ENCODE measurements at places on chromosomes 7 and 10.
A peak's percentile ranks its signal among the peaks of the same experiment; 100 is the strongest.

GRCh38 chr10:96440361-96441292 lies 73.1 kb downstream of the TLL2 start:
- DNase-seq = no peak

DNA sequence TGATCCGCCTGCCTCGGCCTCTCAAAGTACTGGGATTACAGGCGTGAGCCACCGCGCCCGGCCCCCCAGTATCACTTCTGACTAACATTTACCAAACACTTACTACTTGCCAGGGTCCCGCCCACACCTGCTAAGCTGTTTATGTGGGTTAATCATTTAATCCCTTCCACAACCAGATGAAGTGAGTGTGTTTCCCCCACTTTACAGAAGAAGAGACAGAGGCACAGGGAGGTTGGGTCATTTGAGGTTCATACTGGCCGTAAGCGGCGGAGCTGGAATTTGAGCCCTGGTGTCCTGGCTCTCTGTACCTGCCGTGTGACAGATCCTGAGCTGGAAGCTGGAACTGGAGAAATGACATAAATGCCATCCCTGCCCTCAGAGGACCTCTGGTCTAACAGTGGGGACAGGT lies 15.1 kb upstream of the VPS37D start:
- no peak for DNase-seq

DNA sequence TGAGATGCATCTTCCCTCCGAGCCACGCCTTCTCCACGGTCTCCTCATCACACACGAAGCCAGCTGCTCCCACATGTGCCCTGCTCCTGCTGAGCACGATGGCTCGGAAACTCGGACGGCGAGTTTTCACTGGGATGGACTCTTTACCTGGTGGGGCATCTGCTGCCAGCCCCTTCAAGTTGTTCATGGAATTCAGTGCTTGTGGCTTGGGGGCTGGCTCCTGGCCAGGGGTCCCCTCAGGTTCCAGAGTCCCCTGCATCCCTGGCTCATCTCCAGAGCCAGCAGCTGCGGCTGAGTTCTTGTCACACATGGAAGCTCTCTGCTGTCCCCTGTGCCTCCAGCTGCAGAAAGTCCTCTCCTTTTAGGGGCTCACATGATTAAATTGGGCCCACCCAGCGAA lies 654.0 kb downstream of the SDK1 start:
- no peak for DNase-seq

DNA sequence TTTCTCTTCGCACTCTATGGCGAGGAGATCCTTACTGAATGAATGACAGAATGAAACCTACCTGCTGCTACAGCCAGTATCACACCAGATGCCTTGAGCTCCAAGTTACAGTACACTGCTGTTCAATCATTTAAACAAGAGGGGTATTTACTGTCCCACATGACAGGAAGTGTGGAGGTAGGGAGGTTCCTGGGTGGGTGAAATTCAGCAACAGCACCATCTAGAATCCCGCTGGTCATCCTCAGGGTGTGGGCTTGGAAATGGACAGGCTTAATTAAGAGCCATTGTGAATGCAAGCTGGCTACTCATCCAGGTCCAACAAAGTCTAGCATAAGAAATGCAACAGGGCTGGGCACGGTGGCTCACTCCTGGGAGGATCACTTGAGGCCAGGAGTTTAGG lies 14.7 kb downstream of the CYTH3 start:
- DNase-seq = no peak

GRCh38 chr10:131749767-131750142 lies 151.1 kb upstream of the PPP2R2D start:
- no peak for DNase-seq

DNA sequence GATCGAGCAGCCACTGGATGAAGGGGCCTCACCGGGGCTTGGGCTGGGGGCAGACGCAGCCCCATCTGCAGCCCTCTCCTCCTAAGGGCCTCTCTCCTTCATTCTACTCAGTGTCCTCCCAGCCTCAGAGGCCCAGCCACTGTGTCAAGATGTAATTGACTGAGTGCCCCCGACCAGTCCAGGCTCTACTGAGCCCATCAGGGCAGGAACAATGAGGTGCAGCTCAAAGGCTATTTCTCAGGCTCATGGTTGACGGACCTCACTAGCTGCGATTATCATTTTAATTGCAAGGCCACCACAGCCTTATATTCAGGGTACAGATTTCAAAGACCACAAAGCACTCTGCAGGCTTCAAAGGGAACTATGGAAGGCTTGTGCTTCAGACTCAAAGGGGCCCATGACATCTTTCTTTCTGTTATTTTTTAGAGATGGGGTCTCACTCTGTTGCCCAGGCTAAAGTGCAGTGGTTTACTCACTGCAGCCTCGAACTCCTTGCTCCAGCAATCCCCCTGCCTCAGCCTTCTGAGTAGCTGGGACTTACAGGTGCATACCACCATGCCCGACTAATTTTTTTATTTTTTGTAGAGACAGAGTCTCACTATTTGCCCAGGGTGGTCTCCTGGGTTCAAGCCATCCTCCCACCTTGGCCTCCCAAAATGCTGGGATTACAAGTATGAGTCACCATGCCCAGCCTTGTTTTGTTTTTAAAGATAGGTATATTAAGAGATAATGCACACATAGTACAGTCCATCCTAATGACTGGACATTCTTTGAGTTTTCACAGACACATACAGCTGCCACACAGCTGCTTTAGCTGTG lies 23.7 kb downstream of the SLC29A3 start:
- no peak for DNase-seq

- DNase-seq = no peak
Observed at GRCh38 chr7:88306590-88307048, at the start of gene STEAP4. Gene STEAP4, minus strand, starts transcription at chr7:88306894. Its CDS starts 22,625 bp downstream, at chr7:88284269.

- no peak for DNase-seq
Observed at GRCh38 chr10:45144326-45145070, 143.8 kb downstream of the ZNF22 start.

DNA sequence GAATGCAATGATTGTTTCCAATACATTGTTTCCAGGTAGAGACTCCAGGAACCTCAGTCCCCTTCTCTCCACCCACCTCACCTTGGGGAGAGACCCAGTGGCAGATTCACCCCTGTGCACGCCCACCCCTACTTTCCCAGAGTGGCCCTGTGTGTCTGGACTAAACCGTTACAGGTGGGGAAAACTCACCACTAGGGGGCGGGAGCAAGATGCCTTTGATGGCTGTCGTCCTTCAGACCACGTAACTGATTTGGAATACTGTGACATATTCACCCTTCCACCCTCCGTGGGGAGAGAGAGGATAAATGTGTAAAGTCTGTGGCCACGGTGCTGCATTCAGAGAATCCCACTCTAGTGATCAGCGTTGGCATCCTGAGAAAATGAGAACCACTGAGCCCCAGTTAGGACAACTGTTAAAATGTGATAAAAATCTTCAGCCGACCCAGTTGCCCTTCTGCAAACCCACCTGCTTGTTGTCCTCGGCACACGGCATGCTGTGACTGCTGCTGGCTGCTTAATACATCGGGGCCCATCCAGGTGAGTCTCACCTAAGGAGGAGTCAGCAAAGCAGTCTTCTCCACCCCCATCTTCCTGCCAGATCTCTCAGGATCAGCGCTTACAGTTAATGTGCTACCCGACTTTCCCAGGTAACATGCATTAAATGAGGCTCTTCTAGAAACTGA lies 41.5 kb upstream of the NMT2 start:
- peak; percentile 68 for DNase-seq

DNA sequence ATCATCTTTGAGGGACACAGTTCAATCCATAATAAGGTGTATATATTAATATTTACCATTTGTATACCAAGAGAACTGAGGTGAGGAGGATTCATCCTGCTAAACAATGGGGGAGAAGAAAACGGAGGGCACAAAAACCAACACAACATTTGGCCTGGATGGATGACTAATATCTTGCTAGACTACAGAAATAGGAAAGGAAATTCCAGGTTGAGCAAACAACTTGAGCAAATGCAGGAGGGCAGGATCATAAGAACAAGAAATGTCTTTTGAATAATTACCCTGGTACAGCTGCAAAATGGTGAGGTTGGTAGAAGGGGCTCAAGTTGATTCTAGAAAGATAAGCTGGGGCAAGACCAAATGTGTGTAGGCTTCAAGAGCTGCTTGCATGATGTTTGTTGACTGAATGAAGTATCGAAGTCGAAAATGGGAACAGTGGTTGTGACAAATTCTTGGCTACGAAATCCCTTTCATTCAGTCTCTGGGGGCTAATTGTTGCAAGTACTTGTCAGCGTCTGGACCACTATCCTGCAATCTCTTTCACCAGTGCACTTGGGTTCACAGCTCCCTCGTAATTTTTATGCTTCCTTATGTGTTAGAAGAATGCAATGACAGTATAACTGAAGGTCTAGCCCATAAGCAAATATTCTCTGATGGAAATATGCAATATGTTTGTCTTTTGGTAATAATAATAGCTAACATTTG lies 176.2 kb downstream of the PTEN start:
- no peak for DNase-seq

DNA sequence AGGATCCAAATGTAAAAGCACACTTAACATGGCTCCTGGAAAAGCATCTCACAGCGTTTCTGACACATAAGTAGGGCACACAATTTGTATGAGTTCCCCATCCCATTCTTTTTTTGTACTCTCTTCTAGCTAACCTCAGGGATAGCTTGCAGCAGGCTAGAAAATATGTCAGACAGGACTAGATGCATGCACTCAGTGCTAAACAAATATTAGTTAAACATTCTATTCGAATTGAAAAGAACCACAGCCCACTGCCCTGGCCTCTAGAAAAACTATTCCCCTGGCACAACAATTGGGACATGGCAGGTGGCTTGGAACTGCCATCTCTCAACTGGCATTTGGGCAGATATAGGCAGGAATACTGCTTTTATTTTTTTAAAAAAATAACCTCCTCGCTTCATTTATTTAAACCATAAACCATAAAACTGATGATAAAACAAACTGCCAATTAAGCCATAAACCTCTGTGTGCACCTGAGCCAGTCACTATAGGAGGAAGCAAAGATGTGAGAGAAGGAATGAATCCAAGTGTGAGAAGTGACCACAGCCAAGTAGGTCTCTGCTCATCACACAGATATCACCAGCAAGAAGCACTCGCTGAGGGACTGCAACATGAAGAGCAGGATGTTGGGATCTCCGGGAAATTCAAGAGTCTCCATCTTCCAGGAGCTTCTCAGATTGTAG lies 394.1 kb downstream of the NEBL start:
- no peak for DNase-seq

- DNase-seq = no peak
Observed at GRCh38 chr10:85967594-85967993, 399.0 kb downstream of the GRID1 start.

DNA sequence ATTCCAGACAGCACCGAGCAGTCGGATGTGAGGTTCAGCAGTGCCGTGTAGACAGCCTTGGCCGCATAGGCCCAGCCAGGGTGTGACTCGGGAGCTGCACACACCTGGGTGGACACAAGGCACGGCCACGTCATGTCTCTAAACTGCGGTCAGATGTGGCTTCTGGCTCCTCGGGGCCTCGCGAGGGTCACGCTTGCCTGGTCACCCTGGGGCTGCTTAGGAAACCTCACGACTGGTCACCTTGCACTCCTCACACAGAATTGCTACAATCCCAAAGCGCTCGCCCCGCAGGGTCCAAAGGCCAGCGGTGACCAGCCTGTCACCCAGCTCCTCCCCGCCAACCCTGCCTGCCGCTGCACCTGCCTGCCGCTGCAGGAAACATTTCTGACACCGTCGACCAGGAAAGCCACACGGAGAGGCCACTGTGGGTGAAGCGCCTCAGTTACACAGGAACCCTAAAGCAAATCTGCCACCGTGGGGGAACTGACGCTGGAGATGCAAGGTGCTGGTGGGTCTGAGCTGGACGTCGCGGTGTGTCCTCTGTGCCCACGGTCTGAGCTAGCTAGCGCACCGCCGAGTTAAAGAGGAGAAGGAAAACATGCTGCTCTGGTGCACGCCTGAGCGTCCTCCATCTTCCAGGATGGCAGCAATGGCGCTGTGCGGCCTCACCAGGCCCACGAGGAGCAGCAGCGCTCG lies 5.0 kb downstream of the GPER1 start:
- no peak for DNase-seq

DNA sequence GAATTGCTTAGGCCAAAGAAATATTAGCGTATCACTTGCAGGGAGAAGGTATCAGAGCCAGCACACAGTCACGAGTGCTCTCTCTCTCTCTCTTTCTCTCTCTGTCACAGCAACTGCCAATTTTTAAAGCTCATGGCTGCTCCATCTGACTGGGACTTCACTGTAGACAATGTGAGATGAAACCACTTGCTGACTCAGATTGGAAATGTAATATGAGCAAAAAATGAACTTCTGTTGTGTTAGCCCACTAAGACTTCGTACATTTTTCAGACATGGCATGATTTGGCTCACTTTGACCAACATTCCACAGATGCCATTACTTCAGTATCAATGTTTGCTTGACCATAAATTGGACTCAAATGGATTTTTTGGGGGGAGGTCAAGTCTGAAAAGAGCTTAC lies 68.1 kb downstream of the DGKB start:
- no peak for DNase-seq

DNA sequence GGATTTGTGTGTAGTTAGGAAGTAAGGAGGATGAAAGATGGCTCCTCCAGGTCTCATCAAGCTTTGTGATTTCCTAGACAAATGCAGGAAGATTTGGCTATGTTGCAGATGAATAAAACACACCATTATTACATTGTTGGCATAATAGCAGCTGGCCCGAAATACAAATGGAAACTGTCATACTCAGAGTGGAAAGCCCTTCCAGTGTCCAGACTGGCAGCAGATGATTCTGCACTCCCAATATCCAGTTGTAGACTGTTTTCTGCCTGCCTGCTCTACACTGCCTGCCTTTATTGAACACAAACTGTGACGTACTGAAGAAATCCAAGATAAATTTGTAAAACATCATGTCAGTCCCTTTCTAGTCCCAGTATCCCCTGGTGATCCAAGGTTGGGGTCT lies 99.7 kb upstream of the FZD1 start:
- DNase-seq = no peak

GRCh38 chr10:72682638-72683037 lies 9.3 kb upstream of the MCU start:
- no peak for DNase-seq

- no peak for DNase-seq
Observed at GRCh38 chr7:151211155-151211772, 976 bp upstream of the H2BK1 start.

- no peak for DNase-seq
Observed at GRCh38 chr7:155228459-155228845, 69.2 kb upstream of the INSIG1 start.

- no peak for DNase-seq
Observed at GRCh38 chr7:50742401-50742800, 40.3 kb downstream of the GRB10 start.

DNA sequence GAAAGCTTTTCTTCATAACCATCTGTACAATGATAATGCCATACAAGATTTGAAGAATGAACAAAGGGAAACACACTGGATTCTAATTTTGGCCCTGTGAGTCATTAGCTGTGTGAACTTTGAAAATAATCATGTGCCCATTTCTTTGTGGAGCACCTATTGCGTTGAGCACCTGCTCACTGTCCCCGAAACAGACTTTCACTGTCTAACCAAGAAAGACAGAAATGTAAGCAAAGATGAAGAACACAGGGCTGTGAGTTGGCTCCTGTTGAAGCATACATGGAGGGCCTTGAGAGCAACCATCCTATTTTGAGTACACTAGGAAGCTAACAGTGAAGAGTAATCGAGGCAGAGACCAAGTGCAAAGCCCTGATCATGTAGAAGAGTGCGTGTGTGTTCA lies 118.4 kb upstream of the SLC25A13 start:
- no peak for DNase-seq

GRCh38 chr10:58780476-58780875 lies 267.8 kb downstream of the BICC1 start:
- DNase-seq = no peak

GRCh38 chr10:124079864-124080263 lies 13.5 kb downstream of the CHST15 start:
- DNase-seq = no peak

All from activated CD8-positive, alpha-beta memory T cell treated with anti-CD3 and anti-CD28 coated beads for 4 hours (primary cell).